ENCODE measurements at places on chromosomes 7 and 10.

GRCh38 chr10:74641659-74642058 lies 184.7 kb upstream of the KAT6B start:
- no peak for DNase-seq

DNA sequence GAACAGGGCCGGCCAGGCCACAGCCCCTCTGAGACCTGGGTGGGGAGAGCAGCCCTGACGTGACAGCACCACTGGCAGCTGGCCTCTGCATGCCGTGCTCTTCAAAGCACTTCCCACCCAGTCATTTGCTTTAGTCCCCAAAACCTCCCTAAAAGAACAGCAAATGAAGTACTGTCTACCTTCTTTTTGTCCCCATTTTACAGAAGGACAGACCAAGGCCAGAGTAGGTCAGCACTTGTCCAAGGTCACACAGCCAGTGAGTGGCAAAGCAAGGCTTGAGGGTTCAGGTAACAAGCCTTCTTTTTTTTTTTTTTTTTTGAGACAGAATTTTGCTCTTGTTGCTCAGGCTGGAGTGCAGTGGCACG lies 15.1 kb downstream of the ATP6V1F start:
- DNase-seq, result no peak

DNA sequence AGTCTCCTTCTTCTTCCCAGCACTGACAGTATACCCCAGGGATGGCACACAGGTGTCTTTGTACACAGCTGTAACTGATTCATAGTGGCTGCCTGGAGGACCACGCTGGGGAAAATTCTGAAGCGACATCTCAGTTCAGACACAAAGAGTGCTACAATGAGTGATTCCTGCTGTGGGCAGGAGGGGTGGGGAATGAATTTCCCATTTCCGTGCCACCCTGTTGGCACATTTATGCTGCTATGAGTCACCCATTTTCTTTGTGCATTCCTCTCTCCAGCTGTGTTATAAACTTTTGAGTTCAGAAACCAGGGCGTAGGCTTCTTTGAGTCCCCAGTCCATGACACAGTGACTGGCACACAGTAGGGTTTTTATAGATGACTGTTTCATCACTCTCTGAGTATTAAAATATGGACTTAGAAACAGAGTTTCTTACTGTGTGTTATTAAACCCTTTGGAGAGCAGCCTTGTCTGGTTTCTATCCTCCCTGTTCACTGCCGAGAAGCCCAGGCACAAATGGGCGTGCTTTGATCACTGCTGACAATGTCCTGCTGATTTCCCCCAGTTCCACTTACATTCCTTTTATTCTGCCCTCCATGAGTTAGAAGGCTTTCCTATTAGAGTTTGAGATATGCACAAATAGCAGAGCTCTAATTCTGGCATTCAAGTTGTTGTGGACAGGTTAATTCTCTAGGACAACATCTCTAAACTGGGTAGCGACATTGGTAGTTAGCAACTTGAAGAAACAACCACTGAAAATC lies 24.0 kb upstream of the NPS start:
- no peak for DNase-seq

- no peak for DNase-seq
Measured at GRCh38 chr10:102602272-102603045, 41.8 kb upstream of the TRIM8 start.

DNA sequence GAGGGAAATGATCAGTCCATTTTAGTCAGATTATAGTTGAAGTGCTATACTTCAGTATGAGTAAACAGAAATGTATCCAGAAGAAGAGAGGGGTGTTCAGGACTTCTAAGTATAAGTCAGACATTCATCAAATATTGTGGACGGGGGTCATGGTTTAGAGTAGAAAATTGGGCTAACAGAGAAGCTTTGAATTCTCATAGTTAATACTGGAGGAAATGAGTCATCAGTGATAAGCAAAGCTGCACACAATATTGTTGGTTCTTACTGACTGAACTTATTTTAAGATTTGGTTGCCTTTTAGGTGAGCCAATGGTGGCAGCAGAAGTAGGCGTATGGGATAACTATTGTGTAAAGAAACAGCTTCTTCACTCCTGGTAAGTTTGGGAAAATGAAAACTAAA lies 1.7 kb upstream of the SUMF2 start:
- no peak for DNase-seq

DNA sequence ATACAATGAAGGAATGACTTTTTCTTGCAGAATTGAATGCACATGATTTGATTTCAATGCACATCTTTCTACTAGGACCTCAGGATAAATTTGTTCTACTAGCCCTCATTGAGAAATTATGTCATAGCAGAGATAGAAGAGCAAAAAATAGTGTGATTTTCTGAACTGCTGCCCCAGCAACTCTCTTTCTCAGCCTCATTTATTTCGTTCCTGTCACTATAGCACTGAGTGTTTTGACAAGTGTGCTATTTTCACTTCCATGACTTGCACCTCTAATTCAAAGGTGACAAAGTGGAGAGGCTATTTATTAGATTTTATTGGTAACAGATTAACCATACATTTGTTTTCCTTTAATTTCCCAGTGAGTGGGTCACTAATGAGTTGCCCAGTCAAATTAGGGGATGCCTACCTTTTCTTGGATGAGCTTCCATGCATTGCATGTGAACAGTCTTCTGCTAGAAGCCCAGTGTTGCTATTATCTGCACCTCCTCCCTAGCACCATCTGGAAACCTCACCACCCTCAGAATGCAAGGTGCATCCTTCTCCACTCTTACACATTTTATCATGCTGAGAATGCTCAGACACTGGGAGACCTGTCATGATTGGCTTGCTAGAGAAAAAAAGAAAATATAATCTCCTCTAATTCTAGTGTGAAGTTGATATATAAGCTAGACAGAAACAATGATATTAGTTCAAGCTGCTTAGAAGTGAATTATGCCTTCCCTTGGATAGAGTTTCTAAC lies 119.6 kb upstream of the CTTNBP2 start:
- DNase-seq, result no peak

- no peak for DNase-seq
Measured at GRCh38 chr10:1142596-1142995, 86.4 kb downstream of the WDR37 start.

GRCh38 chr7:110541962-110542361 lies 549.0 kb upstream of the LRRN3 start:
- no peak for DNase-seq

Measured in stimulated activated CD8-positive, alpha-beta memory T cell treated with anti-CD3 and anti-CD28 coated beads, Interleukin-7, amount 100 ng/mL, for 1 hour (primary cell).